ENCODE measurements at places on chromosomes 7 and 10. TPM values are rescaled to one million over a fixed set of nuclear protein-coding genes. Genes with fewer than 3 reads are reported as not detected.
A peak's percentile ranks its signal among the peaks of the same experiment; 100 is the strongest.

DNA sequence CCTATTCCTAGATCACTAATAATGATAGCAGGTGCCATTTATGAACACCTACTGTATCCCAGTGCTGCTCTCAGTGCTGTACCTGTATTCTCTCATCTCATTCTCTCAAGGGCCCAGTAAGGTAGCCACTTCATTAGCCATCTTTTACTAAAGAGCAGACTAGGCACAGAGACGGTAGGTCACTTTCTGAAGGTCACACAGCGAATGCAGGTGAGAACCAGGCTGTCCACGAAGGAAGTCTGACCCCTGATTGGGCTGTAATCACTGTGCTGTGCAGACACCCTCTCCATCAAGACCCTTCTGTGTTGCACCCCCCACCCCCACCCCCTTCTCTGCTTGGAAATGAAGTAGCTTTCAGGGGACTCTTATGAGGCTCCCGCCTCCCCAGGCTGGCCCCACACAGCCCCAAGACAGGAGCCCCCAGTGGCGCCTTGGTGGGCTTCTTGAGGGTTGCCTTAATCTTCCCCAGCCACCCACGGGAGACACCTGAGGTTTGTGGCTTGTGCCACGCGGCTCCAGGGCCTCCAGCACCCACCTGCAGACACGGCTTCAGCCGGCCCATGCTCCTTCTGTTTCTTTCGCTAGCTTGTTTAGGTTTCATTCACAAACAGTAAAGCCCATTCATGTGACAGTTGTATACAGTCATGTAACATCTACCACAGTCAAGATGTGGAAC, 81.7 kb upstream of the FAM20C start:
- H3K27ac ChIP-seq: no peak overlapping the region
- no peak overlapping the region for H3K4me3 ChIP-seq
- no peak for DNase-seq
- H3K4me1 ChIP-seq: peaks cover 7% of the 10 kb centered on the region

- DNase-seq: no peak
- H3K36me3 ChIP-seq: no peaks in the 10 kb centered on the region
- H3K4me3 ChIP-seq: no peak overlapping the region
Measured at GRCh38 chr10:106515206-106515790, 649.2 kb downstream of the SORCS1 start.

DNA sequence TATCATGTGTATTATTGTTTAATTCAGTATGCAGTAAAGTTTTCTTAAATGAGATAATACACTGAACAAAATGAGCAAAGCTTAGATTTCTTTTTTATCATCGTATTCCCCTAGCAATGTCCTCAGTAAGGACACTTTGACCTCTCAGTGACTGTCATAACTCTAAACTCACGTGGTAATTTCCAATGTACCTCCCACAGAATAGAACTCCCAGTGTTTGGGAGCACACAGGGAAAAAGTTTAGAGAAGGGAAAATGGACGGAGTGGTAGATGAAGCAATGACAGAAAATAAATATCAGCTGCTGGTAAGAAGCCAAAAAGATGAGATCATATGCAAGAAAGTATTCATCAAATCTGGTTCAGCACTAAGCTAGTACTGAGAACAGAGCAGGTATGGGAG, 758.6 kb upstream of the KCND2 start:
- H3K4me3 ChIP-seq: no peak overlapping the region
- no peak overlapping the region for H3K27ac ChIP-seq
- H3K4me1 ChIP-seq: no peaks in the 10 kb centered on the region
- DNase-seq: no peak
- peaks cover 9% of the 10 kb centered on the region for H3K27me3 ChIP-seq

DNA sequence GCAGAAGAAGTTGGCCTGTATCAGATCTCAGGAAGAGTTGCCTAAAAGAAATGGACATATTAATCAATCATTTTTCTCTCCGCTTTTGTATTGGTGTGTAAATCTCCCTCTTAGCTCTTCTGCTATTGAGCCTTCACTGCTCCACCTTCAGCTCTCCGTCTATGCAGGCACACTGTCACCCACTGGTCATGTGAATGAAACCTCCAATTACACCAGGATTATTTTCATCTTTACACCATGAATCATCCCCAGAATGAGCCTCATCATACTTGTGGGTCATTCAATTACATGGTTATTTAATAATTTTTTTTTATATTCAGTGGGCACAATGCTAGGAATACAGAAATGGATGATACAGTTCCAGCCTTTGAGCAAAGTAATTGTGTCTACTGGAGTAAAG, 92.6 kb downstream of the LRRC4 start:
- H3K27ac ChIP-seq: peak overlapping the region; percentile 37
- no peak for DNase-seq
- H3K4me1 ChIP-seq: peaks cover 19% of the 10 kb centered on the region
- no peak overlapping the region for H3K4me3 ChIP-seq

DNA sequence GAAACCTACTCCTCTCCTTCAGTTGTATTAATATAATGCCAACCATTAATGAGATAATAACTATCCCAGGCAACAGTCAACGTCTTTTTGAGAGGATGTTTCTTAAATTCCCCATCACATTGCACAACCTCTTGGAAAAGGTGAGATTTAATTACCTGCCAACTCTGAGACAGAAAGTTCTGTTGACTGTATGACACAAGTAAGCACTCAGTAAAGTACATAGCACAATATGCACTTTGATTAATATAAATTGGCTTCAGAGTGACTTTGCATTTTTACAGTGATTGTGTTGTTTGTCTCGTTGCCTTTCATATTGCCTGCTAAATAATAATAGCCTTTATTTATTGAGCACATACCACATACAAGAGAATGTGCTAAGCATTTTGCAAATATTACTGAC, 46.7 kb downstream of the CAV1 start:
- no peaks in the 10 kb centered on the region for H3K27me3 ChIP-seq
- no peak for DNase-seq
- no peak overlapping the region for H3K4me3 ChIP-seq
- peak overlapping the region; percentile 85 for H3K27ac ChIP-seq
- peaks cover 70% of the 10 kb centered on the region for H3K4me1 ChIP-seq

DNA sequence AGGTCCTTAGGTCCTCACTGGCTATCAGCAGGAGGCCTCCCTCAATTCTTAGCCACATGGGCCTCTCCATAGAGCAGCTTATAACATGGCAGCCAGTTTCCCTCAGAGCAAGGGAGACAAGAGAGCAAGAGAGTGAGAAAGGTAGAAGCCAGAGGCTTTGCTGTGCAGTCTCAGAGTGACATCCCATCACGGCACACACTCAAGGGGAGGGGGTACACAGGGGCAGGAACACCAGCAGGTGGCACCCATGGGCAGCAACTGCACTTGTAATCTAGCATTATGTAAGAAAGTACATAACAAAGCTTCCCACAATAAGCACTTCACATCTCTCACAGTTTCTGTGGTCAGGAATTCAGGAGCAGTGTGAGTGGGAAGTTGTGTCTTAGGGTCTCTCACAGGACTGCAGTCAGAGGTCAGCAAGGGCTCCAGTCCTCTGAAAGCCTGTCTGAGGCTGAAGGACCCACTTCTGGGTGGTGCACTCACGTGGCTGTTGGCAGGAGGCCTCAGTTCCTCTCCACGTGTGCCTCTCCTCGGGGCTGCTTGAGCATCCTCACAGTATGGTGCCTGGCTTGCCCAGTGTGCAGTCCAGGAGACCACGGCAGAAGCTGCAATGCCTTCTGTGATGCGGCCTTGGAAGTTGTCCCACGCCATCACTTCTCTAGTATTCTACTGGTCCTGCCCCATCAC, 159.4 kb downstream of the OAT start:
- DNase-seq: no peak
- H3K27ac ChIP-seq: no peak overlapping the region
- peaks cover 14% of the 10 kb centered on the region for H3K27me3 ChIP-seq
- no peaks in the 10 kb centered on the region for H3K36me3 ChIP-seq

GRCh38 chr10:126203746-126204145, 184.5 kb downstream of the ADAM12 start:
- DNase-seq: no peak
- peak overlapping the region; percentile 62 for H3K27ac ChIP-seq
- H3K4me1 ChIP-seq: peaks cover 50% of the 10 kb centered on the region
- H3K4me3 ChIP-seq: no peak overlapping the region

DNA sequence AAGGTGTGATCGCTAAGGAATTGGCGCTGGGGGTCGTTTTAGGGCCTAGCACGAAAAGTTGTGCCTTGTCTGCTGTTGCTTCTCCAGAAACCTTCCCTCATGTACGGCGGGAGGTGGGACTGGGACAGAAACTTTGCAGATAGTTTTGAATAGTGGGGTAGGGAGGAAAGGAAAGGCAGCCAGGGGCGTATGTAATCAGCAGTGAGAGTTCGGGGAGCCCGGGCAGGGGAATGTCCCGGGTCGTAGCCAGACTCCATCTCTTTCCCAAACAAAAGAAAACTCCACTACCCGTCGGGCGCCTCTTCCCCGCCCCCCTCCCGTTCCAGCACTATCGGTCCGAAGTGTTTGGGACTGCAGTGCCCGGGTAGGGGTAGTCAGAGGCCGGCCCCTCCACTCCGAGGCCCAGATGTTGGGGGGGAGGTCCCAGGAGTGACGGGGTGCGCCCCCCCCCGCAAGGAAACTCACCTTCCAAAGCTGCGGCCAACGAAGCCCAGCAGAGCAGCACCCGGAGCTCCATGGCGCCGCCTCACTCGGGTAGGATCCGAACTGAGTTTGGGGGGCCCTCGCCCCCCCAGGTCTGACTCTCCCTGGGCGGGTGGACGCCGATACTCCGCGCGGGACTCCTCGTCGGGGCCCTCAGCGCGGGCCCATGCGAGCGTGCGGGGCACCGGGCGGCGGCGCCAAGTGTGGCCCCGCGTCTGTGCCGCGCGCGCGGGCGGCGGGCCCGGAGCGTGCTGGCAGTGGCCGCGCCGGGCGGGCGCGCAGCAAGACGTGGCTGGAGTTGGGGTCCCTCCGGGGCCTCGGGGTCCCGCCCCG, 601 bp downstream of the EPHB4 start:
- DNase-seq: no peak
- H3K27ac ChIP-seq: peak overlapping the region; percentile 83
- no peaks in the 10 kb centered on the region for H3K27me3 ChIP-seq
- peak overlapping the region; percentile 90 for H3K4me3 ChIP-seq
- H3K36me3 ChIP-seq: peaks cover 8% of the 10 kb centered on the region

GRCh38 chr10:13877154-13877909, 290.6 kb downstream of the PRPF18 start:
- no peaks in the 10 kb centered on the region for H3K27me3 ChIP-seq
- no peak overlapping the region for H3K4me3 ChIP-seq
- no peak for DNase-seq
- H3K36me3 ChIP-seq: peaks cover 11% of the 10 kb centered on the region
- H3K4me1 ChIP-seq: peaks cover 45% of the 10 kb centered on the region

GRCh38 chr7:47097431-47097830, 484.5 kb downstream of the TNS3 start:
- no peaks in the 10 kb centered on the region for H3K36me3 ChIP-seq
- H3K27me3 ChIP-seq: no peaks in the 10 kb centered on the region
- no peak overlapping the region for H3K27ac ChIP-seq
- H3K4me1 ChIP-seq: peaks cover 19% of the 10 kb centered on the region
- H3K4me3 ChIP-seq: no peak overlapping the region

DNA sequence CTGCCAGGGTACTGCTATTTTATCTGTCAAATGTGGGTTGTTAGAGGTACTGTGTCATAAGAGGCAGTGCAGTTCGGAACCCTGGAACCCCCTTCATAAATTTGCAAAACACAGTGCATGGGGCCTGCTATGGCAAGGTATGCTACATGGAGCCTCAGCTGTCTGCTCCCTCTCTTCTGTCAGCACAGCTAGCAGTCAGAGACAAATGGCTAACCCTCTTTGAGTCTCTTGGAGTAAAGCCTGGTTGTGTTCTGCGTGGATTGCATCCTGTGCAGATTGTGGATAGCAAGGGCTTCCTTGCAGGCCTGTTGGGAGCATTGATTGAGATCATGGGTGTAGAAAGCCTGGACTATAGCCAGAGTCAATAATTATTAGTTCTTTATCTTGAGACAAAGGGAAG, 397.8 kb downstream of the AUTS2 start:
- H3K4me1 ChIP-seq: peaks cover 27% of the 10 kb centered on the region
- no peaks in the 10 kb centered on the region for H3K27me3 ChIP-seq
- no peaks in the 10 kb centered on the region for H3K36me3 ChIP-seq
- no peak for DNase-seq

Gene TMEM196
- total RNA-seq: not detected

Gene CYP2E1
- 3.1 TPM for total RNA-seq

Gene RASSF4
- 11.8 TPM for total RNA-seq

Gene CYCS
- 61.3 TPM for total RNA-seq

Gene GALNT11
- 34.1 TPM for total RNA-seq

All from osteocyte (in vitro differentiated cells).